ENCODE measurements at places on chromosomes 5 and 9.

- no peak for DNase-seq
These were observed 244.7 kb upstream of the SLC30A5 start for GRCh38 chr5:68849103-68849502.

- DNase-seq: no peak
These were observed 50.1 kb downstream of the ADAMTS2 start for GRCh38 chr5:179294891-179295777.

DNA sequence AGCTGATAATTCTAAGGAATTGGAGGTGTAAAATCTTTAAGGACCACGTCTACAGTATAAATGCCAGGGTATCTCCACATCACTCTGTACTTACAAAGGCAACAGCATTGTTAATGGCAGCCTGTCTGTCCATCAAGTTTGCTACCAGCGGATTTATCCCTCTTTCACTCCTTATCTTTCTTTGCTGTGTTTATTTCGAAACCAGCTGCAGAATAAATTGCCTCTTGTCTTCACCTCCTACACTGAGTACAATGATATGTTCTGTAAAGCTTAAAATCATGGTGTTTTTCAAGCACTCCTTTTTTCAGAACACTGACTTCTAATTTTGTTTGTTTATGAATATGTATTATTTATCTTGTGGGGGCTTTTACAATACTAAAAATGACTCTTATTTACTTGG lies 1088.1 kb downstream of the NR2F1-AS1 start:
- DNase-seq: no peak

DNA sequence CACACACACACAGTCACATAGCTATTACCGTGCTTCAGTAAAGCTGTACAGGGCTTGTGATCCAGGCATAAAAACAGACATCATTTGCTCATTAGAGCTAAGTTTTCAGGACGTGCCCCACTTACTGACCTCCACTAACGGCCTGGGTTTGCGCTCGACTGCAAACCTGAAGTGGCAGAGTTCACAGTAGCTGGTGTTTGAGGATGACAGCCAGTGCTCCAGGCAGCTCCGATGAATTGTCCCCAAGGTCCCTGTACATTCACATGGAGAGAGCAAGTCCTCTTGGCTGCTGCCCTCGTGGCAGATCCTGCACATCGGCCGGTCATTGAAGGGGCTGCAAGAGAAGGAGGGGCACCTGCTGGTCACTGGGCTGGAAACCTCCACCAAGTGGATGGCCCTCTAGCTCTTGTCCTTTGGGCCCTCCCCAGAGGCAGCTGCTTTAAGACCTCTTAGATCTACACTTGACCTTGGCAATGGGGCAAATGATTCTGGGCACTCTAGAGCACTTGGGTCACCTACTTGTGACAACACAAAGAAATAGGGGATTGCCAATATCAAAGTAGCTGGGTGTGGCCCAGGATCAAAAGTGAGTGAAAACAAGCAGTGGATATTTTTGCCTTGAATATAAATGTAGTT lies 115.4 kb downstream of the MARCHF3 start:
- DNase-seq: no peak

GRCh38 chr5:132396589-132397031 lies 27.1 kb downstream of the SLC22A5 start:
- no peak for DNase-seq

DNA sequence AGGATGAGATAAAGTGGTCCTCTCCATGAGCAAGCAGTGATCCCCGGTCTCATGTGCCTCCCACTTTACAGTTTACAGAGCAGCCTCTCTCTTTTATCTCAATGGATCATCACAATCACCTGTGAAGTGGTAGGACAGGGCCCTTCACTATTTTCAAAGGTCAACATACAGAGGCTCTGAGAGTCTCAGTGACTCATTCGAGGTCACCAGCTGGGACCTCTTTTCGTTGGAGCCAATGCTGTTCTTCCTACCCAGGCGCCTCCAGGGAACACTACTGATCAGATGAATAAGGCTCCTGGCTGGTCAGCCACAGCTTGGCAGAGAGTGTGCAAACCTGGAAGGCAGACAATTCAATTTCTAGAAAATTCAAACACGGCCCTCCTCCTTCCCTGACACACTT lies 16.6 kb downstream of the GGTA1 start:
- no peak for DNase-seq

- no peak for DNase-seq
These were observed 34.1 kb upstream of the NR4A3 start for GRCh38 chr9:99787556-99787955.

- no peak for DNase-seq
These were observed 155.5 kb upstream of the RAD23B start for GRCh38 chr9:107127608-107128007.

DNA sequence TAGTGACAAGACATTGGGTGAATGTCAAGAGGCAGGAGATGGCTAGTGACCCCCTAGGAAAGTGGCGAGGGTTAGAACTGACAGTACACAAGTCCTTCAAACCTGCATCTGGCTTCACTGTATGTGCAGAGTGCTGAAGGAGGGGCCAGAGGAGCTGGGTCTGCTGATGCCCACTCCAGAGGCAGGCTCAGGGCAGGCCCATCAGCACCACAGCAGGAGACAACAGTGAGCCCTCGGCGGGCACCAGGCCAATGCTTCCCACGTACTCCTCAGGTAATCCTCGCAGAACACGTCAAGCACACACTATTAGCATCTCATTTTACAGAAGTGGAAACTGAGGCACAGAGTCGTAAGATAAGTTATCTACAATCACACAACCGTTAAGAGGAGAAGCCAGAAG lies 76.1 kb upstream of the SH3PXD2B start:
- no peak for DNase-seq

GRCh38 chr9:84856181-84856632 lies 186.7 kb downstream of the NTRK2 start:
- DNase-seq: no peak

GRCh38 chr5:98663521-98663920 lies 109.9 kb upstream of the RGMB start:
- DNase-seq: no peak

GRCh38 chr5:112772124-112772523 lies 34.4 kb downstream of the APC start:
- DNase-seq: no peak

GRCh38 chr9:21856301-21857094 lies 54.1 kb downstream of the MTAP start:
- DNase-seq: no peak

DNA sequence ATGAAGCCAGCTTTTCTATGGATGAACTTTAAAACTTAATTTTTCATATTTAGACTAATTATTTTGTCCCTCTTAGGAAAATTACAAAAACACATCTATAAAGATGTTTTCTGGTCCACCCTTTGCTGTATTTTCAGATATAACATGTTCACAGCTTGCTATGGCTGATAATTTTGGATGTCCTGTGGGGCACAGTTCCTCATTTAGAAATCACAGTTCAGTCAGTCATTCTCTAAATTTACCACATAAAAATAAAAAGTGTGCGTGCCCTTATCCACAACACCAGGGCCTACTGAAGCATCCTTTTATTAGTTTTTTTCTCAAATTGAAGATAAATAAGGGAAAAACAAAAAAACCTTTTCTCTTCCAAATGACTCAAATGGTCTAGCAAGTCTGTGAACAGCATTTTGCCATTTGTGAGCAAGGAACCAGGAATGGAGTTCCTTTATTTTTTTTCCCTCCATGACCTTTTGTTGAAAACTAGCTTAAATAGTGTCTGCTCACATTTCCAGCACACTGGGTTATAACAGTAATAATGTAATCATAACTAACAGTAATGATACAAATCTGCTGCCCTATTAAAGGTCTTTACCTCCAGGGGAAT lies 87.1 kb downstream of the CEMIP2 start:
- no peak for DNase-seq

GRCh38 chr9:131869348-131869747 lies 129.5 kb upstream of the RAPGEF1 start:
- DNase-seq: no peak

- DNase-seq: no peak
These were observed 12.3 kb upstream of the PPP2R2B start for GRCh38 chr5:146890731-146891440.

DNA sequence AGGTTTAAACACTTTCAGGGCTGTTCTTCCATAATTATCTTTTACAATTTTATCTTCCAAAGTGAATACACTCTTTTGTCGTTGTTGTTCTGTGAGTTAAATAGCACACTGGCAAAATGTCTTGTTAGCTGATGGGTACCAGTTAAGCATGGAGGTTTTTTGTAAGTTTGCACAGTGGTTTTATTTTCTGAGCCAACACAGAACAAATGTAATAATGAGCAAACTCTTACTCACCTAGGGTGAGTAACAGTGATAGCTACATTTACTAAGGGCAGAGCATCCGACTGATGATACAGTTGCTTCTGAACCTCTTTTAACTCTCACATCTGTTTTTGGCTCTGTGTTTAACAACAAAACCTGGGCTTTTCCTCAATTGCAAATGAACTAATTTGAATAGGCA lies 103.2 kb downstream of the CTNND2 start:
- no peak for DNase-seq

GRCh38 chr5:56279291-56279690 lies 46.2 kb upstream of the ANKRD55 start:
- DNase-seq: no peak

Data from left forelimb (tissue), 1 donor.